ENCODE measurements at places on chromosomes 12 and 14. TPM values are rescaled to one million over a fixed set of nuclear protein-coding genes. Genes with fewer than 3 reads are reported as not detected.

TAS2R13 gene
- total RNA-seq: 0.74 TPM

VDR gene
- total RNA-seq: 312 TPM

SERPINA1 gene
- 1.1 TPM for total RNA-seq

GRCh38 chr14:91154851-91155625, 41.2 kb downstream of the DGLUCY start:
- H3K36me3 ChIP-seq: peaks cover 51% of the 10 kb centered on the region
- H3K4me1 ChIP-seq: peaks cover 14% of the 10 kb centered on the region
- no peaks in the 10 kb centered on the region for H3K27me3 ChIP-seq
- no peak for DNase-seq

DNA sequence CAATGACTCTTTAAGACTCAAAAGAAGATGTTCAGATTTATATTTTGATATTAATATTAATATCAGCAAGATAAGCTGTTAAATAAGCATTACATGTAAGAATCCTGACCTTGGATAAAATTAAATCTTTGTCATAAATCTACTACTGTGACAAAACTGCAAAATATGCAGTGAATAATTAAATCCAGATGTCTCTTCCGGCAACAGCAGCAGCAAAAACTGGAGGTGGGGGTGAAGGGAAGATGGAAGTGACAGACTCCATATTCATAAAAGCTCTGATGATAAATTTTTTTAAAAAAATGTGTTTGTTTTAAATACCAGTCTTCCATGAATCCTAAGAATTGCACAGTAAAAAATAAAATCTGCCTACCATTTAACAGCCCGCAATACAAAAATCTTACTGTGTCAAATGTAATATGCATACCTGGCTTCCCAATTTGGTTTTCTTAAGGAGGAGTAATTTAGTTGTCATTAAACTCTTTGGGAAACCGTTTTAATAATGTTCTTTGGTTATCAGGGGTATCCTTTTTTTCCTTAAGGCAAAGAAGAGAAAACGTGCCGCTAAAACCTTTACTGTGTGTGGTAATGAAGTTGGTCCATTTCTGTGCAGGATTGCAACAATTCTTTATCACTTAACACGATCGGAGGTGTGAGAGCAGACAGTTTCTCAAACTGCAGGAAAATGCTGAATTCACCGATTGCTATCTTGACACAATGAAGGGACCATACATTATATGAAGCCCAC, 478.2 kb downstream of the DIO2 start:
- peaks cover 3% of the 10 kb centered on the region for H3K4me1 ChIP-seq
- H3K36me3 ChIP-seq: no peaks in the 10 kb centered on the region
- no peak for DNase-seq
- H3K27me3 ChIP-seq: no peaks in the 10 kb centered on the region

GRCh38 chr12:50686976-50687375, 76.9 kb upstream of the ATF1 start:
- no peak for DNase-seq
- H3K36me3 ChIP-seq: peaks cover 28% of the 10 kb centered on the region
- H3K27me3 ChIP-seq: no peaks in the 10 kb centered on the region
- no peak overlapping the region for H3K27ac ChIP-seq

GRCh38 chr12:16359512-16360491, 12.4 kb downstream of the MGST1 start:
- no peaks in the 10 kb centered on the region for H3K36me3 ChIP-seq
- no peaks in the 10 kb centered on the region for H3K4me1 ChIP-seq
- H3K4me3 ChIP-seq: no peak overlapping the region
- DNase-seq: no peak
- H3K27me3 ChIP-seq: no peaks in the 10 kb centered on the region

- H3K4me3 ChIP-seq: no peak overlapping the region
- H3K27ac ChIP-seq: no peak overlapping the region
- H3K27me3 ChIP-seq: no peaks in the 10 kb centered on the region
- peaks cover 40% of the 10 kb centered on the region for H3K4me1 ChIP-seq
- no peaks in the 10 kb centered on the region for H3K36me3 ChIP-seq
Observed at GRCh38 chr12:116128779-116129178, 148.7 kb downstream of the MED13L start.

DNA sequence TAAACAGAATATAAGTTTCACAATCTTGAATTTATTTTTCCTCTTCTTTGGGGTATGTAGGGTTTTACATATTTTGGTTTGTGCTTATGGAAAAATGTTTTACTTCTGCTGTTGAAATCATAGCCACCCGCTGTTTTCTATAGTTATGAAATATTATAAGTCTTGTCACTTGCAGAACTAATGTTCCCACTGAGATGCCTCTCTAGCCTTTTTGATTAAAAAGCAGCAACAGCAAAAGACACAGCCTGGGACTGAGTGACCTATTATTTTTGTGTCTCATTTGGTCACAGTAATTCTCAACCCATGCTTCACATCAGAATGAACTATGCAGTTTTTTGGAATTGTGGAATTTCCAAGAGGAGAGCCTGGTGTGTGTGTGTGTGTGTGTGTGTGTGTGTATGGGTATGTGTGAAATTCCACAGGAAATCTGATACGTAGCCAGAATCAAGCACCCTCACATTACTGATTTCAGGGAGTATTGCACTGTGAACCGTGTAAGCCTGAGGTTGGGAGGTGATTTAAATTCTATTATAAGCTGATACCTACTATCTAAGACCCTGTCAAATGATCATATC, 55.7 kb upstream of the FRMD6 start:
- no peak for DNase-seq
- no peak overlapping the region for H3K4me3 ChIP-seq
- H3K4me1 ChIP-seq: peaks cover 3% of the 10 kb centered on the region
- H3K27ac ChIP-seq: no peak overlapping the region
- H3K27me3 ChIP-seq: peaks cover 28% of the 10 kb centered on the region

- H3K4me3 ChIP-seq: no peak overlapping the region
- peaks cover 6% of the 10 kb centered on the region for H3K27me3 ChIP-seq
- no peak for DNase-seq
- no peaks in the 10 kb centered on the region for H3K36me3 ChIP-seq
- no peaks in the 10 kb centered on the region for H3K4me1 ChIP-seq
Observed at GRCh38 chr12:125329239-125330102, 264.2 kb downstream of the AACS start.

- H3K27ac ChIP-seq: no peak overlapping the region
- H3K36me3 ChIP-seq: no peaks in the 10 kb centered on the region
- DNase-seq: no peak
- H3K27me3 ChIP-seq: no peaks in the 10 kb centered on the region
- no peaks in the 10 kb centered on the region for H3K4me1 ChIP-seq
Observed at GRCh38 chr12:78887444-78887843, 22.9 kb downstream of the SYT1 start.

DNA sequence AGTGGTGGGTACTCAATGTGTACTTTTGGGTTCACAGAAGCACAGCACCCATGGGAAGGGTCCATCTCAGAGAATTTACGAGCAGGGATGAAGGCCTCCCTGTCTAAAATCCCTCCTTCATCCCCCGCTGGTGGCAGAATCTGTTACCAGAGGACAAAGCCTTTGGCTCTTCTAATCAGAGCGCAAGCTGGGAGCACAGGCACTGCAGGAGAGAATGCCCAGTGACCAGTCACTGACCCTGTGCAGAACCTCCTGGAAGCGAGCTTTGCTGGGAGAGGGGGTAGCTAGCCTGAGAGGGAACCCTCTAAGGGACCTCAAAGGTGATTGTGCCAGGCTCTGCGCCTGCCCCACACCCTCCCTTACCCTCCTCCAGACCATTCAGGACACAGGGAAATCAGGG, 1.5 kb upstream of the GPR162 start:
- DNase-seq: no peak
- H3K36me3 ChIP-seq: peaks cover 52% of the 10 kb centered on the region
- no peak overlapping the region for H3K27ac ChIP-seq

DNA sequence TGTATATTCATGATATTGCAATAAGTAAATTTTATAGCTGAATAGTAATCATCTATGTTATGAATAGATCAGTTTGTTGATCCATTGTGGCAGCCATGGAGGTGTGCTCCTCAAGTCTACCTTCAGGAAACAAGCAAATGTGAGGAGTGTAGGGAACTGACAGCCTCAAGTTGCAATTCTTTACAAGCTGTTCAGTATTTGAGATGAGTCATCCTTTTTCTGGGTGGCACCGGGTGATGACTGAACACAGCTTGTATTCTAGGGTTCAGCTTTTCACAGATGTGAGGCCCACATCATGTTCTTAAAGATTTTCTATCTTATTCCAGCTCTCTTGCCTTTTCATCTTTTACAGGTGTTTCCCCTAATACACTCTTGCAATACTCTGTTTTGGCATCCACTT, 452.4 kb downstream of the KCNH5 start:
- H3K4me1 ChIP-seq: no peaks in the 10 kb centered on the region
- DNase-seq: no peak
- no peaks in the 10 kb centered on the region for H3K27me3 ChIP-seq
- H3K36me3 ChIP-seq: no peaks in the 10 kb centered on the region
- no peak overlapping the region for H3K27ac ChIP-seq
